ENCODE measurements at places on chromosomes 3 and 15.

DNA sequence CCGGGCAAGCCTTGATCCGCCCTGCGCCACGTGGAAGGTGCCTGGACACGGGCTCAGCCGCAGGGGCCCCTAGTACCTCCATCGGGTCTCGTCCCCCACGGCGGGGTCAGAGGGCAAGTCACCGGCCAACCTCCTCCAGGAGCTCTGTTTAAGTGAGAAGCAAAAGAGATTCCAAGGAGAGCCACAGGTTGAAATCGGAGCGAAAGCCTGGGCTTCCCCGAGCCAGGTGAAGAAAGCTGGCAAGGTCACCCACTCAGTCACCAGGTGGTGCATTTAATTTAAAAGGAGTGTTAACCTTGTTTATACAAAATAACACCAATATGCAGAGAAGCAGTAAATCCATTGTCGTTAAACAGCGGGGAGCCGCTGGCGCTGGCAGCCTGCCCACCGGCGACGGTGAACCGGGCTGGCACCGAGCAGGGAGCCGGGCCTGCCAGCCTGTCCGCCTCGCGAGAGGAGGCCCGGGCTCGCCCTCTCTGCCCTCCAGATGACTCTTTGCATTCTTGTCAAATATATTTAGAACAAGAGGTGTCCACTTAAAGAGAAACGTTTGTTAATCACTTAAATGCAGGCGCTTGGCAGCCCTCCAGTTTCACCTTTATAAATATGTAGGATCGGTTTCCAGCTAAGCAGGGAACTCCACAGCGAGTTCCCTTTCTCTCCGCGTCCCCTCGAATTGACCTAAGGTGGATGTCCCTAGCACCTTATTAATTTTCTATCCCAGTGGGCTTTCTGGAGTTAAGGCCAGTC lies 277.3 kb upstream of the NR2F2 start:
- no peak for DNase-seq

DNA sequence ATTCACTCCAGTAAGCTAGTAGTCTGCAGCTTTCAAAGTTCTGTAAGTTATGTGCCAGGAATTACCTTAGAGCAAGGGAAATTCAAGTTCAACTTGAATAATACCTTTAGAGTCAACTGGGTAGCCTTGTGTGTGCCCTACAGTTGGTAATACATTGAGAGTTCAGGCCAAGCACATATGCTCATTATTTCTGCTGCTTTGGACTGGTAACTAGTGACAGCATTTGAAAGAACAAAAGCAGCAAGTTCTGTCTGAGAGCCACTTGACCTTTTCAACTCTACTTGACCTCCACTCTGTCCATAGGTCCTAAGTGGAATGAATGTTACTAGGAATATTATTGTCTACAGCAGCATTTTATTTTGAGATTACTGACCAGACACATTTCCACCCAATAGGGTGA lies 723.5 kb downstream of the NLGN1 start:
- no peak for DNase-seq

GRCh38 chr3:43616034-43616433 lies 5.8 kb downstream of the ANO10 start:
- no peak for DNase-seq

- no peak for DNase-seq
These were observed 11.0 kb downstream of the CTDSPL2 start for GRCh38 chr15:44438402-44438801.

Data from T-helper 2 cell treated with Interferon-gamma antibody and Interleukin-4, amounts not matched to agents 5 μg/mL and 100 μg/mL, for 36 hours (primary cell).